Activated T-helper 1 cell treated with anti-CD3 and anti-CD28 coated beads, Interleukin-12 subunit alpha, Interleukin-12 subunit beta, Interleukin-2, Interleukin-4 antibody, amounts not matched to agents 30 ng/mL and 10 ng/mL and 1 ng/mL, durations not matched to agents 14 hours and 24 hours and 36 hours (primary cell): ENCODE measurements at places on chromosomes 3 and 15. TPM values are rescaled to one million over a fixed set of nuclear protein-coding genes. Genes with fewer than 3 reads are reported as not detected.

DNA sequence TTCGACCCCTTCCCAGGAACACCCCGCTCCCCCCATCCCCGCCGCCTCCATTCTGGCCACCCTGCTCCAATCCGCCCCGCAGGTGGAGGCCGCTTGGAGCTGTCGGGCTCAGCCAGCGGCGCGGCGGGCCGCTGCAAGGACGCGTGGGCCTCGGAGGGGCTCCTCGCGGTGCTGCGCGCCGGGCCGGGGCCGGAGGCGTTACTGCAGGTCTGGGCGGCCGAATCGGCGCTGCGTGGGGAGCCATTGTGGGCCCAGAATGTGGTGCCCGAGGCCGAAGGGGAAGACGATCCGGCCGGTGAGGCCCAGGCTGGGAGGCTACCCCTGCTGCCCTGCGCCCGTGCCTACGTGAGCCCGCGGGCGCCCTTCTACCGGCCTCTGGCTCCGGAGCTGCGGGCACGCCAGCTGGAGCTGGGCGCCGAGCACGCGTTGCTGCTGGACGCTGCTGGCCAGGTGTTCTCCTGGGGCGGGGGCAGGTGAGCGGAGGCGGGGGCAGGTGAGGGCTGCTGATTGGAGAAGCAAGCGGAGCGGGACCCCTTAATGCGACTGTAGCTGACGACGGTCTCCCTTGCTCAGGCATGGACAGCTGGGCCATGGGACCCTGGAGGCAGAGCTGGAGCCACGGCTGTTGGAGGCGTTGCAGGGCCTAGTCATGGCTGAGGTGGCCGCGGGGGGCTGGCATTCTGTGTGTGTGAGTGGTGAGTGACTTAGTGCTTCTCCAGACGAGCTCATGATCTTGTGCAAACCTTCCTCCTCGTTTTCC lies 2.5 kb downstream of the RCCD1 start:
- DNase-seq: no peak

DNA sequence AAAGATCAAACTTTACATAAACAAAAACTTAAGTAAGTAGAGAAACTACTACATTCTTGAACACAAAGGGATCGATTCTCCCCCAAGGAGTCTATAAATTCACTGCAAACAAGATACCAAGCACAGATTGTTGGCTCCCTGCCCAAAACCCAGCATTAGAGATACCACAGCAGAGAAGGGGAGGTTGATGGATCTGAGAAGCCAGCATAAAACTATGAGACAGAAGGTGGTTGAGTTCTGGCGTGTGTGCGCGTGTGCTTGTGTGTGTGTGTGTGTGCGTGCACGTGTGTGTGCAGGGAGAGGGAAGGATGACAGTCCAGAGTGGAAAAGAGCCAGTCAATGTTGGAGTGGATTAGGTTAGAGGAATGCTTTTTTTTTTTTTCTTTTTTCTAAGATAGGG lies 143.2 kb upstream of the PRR20G start:
- DNase-seq: no peak

DNA sequence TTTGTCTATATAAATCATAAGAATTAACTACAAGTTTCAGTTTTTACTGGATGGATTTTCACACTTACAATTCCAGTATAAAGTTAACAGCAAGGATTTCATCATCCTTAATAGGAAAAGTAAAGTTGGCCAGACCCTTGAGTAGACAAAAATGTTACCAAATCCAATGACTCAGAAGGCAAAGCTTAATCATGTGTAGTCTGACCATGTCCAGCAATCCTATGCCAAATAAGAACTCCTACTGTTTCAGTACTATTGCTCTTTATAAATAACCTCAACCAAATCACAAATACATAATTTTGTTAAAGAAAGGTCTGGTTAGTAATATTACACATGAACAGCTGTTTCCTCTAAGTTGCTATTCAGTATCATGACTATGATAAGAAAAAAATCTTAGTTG lies 35.0 kb downstream of the PLOD2 start:
- DNase-seq: no peak

The PRKCD gene
- total RNA-seq: 24.8 and 28.0 TPM in 2 replicates

- no peak for DNase-seq
These were observed 91.3 kb downstream of the LARS2 start for GRCh38 chr3:45479621-45480035.

DNA sequence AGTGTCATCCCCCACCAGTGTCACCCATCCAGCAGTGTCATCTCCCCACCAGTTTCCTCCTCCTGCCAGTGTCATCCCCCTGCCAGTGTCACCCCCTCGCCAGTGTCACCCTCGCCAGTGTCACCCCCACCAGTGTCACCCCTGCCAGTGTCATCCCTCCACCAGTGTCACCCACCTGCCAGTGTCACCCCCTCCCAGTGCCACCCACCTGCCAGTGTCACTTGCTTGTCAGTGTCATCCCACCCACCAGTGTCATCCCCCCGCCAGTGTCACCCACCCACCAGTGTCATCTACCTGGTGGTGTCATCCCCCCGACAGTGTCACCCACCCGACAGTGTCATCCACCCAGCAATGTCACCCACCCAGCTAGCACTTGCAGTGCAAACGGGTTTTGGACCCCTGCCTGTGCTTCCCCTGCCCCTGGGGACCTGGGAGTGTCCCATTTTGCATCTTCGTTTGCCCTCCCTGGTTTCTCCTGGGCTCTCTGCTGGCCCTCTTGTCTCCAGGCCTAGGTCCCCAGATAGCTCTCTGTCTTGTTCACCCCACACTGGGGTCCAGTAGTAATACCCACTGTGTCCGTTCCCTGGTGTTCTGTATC lies 99.8 kb upstream of the PRR20G start:
- no peak for DNase-seq

DNA sequence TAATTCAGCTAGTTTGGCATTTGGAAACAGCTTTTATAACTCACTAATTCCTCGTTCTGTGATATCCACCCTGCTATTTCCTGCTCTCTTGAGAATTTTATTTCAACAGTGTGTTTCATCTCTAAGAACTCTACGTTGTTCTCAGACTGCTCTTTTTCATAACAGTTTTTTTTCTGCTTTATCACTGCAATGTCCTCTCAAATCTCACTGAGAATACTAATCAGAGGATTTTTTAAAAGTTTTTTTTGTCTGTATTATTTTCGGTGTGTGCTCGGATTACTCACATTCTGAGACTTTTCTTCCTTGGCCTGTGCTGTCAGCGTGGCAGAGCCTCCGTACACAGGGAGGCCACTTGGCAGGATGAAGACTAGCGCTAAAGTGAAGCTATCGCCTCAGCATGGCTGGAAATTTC lies 59.4 kb upstream of the NEO1 start:
- DNase-seq: no peak

DNA sequence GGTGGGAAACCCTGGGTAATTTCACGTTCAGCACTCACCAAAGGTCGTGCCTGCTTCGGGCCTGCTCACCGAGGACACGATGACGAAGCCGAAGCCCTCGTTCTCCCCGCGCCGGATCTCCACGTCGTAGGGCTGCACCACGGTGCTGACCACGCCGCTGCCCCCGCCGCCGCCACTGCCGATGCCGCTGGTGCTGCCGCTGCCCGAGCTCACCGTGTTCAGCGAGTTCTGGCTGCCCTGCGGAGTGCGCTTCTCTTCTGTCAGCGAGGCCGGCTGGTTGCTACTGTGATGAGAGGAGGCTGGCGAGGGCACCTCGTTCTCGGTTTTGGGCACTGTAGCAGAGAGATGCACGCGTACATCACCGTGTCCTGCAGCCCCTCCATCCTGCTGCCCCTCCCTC lies 659.5 kb downstream of the MAGI1 start:
- no peak for DNase-seq

The ENTPD3 gene
- not detected in 2 replicates for total RNA-seq

GRCh38 chr15:78035321-78035751 lies 42.2 kb downstream of the TBC1D2B start:
- no peak for DNase-seq

GRCh38 chr3:159458010-159458409 lies 530.6 kb upstream of the IL12A start:
- DNase-seq: no peak

DNA sequence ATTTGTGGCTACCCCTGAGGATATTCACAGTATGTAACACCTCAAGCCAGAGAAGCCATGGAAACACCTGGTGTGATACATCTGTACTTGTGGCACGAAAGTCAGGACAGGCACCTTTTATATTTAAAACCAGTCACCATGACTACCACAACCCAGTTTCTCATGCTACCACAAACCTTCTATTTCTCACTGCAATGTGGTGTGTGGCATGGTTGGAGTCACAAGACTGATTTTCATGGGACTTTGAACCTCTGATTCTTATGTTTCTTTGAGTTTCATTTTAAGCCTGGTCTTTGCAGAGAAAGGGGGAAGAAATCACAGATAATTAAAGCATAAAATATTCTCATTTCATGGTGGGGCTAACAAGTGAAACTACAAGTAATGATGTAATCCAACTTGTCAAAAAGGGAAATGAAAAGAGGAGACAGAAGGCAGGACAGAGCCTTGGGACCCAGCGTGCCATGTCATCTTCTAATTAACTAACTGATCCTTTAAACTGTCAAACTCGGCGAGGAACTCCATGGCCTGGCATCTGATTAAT lies 175.9 kb downstream of the PDZRN3 start:
- DNase-seq: no peak

GRCh38 chr3:98770261-98771039 lies 7.3 kb downstream of the ST3GAL6 start:
- no peak for DNase-seq

The BNC1 gene
- not detected in 2 replicates for total RNA-seq

DNA sequence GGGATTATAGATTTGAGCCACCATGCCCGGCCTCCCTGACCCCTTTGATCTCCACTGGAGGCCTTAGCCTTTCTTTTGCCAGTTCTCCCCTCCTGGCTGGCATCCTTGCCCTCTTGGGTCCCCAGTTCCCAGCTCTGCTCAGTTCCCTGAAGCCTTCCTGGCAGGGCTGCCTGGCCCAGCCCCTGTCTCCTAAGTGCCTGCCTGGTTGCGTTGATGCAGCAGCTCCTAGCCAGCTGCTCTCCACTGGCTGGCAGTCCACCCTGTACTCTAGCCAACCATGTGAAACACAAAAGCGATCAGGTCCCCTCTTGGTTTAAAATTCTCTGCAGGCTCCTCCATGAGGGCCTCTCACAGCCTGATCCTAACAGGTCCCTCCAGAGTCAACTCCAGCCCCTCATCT lies 184.7 kb downstream of the RAB11A start:
- no peak for DNase-seq

- DNase-seq: no peak
These were observed 29.4 kb upstream of the DUSP7 start for GRCh38 chr3:52085681-52086282.

- no peak for DNase-seq
These were observed 212.2 kb downstream of the FOXP1 start for GRCh38 chr3:71371282-71371681.

DNA sequence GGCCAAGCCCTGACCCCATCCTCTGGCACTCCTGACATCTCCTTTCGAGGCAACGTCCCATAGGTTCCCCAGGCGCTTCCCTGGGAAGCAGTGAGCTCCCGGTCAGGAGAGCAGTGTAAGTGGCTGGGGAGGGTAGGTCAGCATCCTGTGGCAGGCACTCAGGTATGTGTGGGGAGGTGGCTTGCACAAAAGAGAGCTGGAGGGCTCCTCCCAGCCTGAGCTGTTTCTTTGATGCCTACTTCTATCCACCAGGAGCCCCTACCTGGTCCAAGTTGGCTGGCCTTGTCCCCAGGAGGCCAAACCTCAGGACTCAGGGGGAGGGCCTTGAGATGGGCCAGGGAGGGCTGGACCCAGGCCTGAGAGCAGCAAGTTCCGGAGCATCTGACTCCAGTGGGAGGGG lies 31.7 kb upstream of the LINGO1 start:
- no peak for DNase-seq

DNA sequence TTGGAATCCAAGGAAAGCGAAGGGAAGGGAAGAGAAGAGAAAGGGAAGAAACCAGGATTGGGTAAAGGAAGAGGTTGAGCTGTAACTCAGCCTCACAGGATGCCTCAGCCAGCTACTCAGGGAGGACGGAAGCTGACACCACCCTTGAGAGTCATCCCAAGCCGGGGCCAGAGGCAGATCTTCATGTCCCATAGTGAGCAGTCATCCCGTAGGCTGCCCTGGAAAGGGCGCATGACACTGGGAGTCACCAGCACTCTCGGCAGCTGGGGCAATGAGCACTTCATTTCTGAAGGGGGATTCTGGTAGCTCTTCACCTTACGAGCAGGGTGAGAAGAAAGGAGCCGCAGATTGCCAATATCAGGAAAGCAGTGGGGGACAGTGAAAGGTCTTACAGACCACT lies 60.1 kb upstream of the PCSK6 start:
- DNase-seq: no peak

The CCR8 gene
- total RNA-seq: 7.1 and 8.9 TPM in 2 replicates

The KBTBD13 gene
- total RNA-seq: not detected in 2 replicates

The LNP1 gene
- 2.4 and 2.6 TPM in 2 replicates for total RNA-seq

DNA sequence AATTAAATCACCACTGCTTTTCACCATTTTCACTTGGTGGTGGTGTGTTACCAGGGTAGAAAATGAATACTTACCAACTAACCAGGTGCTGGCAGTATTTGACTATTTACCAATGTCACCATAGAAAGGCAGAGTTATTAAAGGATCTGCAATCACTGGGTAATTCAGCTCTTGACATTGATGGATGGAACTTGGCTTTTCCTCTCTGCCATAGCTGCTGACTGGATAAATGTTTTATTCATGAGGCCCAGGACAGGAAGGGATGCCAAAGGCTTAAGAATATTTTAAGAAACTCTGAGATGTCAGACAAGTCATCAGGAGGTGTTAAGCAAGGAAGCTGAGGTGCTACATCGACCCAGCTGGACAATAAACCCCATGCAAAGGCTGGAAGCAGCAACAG lies 495.5 kb upstream of the CFAP20DC start:
- DNase-seq: no peak

- no peak for DNase-seq
These were observed 15.5 kb upstream of the SLITRK3 start for GRCh38 chr3:165211721-165212120.

DNA sequence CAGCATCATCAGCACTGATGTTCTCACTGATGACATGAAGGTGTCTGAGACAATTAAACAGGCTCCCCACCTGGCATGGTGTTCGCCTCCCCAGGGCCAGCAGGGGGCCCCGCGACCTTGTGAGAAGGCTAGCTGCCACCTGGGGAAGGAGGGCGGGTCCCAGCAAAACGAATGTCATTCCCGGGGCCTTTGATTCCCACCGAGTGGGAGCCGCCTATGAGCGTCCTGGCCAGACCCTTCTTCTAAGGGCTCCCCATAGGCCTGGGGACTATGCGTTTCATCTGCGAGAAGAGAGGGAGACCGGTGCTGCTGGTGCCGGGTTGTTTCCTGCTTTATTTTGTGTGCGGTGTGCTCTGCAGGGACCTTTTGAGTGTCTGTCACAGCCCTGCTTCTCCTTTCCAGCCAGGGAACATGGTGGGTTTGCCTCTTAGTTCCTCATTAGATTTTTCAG lies 20.5 kb upstream of the MINDY4B start:
- DNase-seq: peak; percentile 27

The SPG11 gene
- 65.2 and 70.4 TPM in 2 replicates for total RNA-seq

DNA sequence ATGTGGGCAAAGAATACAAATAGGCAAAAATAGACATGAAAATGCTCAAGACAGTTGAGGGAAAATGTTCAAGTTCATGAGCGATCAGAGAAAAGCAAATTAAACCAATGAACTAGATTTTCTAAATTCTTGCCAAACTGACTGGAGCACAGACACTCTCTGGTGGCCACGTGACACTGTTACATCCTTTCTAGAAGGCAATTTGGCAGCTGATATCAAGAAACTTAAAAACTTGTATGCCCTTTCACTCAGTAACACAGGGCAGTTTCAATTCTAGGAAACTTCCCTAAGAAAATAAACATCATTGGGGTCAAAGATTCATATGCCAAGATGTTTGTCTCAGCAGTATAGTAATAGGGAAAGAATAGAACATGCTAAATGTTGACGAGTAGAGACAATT lies 52.2 kb downstream of the ABHD5 start:
- DNase-seq: no peak

GRCh38 chr15:96366526-96366877 lies 36.0 kb downstream of the NR2F2 start:
- no peak for DNase-seq
